ENCODE measurements at places on chromosomes 5 and 9. TPM values are rescaled to one million over a fixed set of nuclear protein-coding genes. Genes with fewer than 3 reads are reported as not detected.

- DNase-seq: no peak
These were observed 8.3 kb downstream of the ATOX1 start for GRCh38 chr5:151750121-151750520.

DNA sequence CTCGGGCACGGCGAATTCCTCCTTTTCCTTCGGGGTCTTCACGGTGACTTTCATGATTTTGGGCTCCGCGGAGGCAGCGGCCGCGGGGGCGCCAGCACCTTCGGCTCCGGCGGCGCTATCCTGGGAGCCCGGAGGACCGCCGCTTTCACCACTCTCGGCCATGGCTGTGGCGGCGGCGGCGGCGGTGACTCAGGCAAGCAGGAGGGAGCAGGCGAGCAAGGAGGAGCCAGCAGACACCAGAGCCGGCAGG lies 315 bp downstream of the UBQLN1 start:
- no peak for DNase-seq

DNA sequence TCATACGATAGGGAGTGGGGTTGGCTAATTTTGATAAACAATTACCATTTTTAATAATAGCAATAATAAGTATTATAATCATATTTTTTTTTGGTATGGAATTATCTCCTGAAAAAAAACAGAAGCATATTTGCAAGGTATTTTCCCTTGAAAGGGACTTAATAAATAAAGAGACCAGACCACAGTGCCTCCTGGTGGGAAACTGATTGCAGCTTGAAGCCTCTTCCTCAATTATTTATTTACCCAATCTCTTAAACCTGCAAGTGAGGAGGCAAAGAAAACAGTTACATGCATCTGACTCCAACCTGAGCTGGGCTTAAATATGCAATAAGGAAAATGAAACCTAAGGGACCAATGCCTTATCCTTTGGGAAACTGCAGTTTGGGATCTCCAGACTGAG lies 388.1 kb upstream of the ACO1 start:
- DNase-seq: no peak

GRCh38 chr9:96175001-96175400 lies 127.0 kb downstream of the HSD17B3 start:
- no peak for DNase-seq

GRCh38 chr5:68331192-68332079 lies 115.9 kb downstream of the PIK3R1 start:
- DNase-seq: no peak

- DNase-seq: no peak
These were observed 1.8 kb upstream of the LNPEP start for GRCh38 chr5:96933764-96934707.

- no peak for DNase-seq
These were observed 794.0 kb downstream of the EFNA5 start for GRCh38 chr5:106876665-106877194.

DNA sequence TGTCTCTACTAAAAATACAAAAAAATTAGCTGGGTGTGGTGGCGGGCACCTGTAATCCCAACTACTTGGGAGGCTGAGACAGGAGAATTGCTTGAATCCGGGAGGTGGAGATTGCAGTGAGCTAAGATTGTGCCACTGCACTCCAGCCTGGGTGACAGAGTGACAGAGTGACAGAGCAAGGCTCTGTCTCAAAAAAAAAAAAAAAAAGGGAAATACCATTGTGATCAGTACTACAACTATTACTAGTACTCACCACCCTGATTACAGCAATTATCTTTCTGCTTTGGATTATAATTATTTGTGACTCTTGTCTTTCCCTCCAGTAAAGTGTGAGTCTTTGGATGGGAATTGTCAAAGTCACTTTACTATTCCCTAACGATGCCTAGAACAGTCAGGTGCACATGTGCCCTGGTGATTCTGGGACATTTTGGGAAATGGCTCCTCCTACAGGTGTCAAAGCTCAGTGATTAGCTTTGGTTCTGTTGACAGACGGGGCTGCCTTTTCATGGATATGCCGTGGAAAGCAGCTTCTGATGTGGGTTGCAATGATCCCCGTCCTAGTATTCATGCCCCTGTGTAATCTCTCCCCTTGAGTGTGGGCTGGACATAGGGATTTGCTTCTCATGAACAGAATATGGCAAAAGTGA lies 31.8 kb upstream of the FRRS1L start:
- DNase-seq: no peak

GRCh38 chr9:91074866-91075265 lies 273.2 kb downstream of the SYK start:
- DNase-seq: no peak

GRCh38 chr9:893843-894420 lies 52.4 kb downstream of the DMRT1 start:
- DNase-seq: peak; percentile 7

DNA sequence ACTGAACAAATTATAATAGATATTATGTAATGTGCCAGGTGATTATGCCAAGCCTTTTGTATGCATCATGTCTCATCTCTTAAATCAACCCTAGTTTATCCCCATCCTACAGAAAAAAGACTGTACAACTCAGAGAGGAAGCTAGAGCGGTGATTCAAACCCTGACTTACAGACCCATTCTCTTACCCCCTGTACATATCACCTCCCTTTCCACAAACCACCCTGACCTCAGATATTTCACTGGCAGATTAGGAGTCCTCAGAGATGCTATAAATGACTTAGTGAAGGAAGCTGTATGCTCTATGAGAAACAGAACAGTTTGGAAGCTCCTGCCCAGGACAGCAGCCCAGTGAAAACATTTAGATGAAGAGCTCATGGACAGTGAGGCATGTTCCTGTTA lies 79.1 kb upstream of the RARS1 start:
- no peak for DNase-seq

- no peak for DNase-seq
These were observed 36.5 kb upstream of the RASA1 start for GRCh38 chr5:87231037-87231808.

DNA sequence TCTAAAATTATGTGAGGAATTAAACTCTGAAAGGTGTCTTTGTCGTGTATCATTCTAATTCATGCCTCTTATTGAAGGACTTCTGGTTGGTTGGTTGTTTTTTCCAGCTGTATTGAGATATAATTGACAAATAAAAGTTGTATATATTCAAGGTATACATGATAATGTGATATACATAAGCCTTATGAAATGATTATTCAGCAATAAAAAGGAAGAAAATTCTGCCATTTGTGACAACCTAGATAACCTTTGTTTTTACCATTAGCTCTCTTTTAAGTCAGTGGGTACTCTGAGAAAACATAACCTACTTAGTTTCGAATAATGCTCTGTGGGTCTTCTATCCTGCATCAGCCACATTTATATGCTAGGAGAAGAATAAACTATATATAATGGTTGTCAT lies 89.6 kb downstream of the RAB3C start:
- DNase-seq: no peak

GRCh38 chr9:86485359-86485758 lies 131.1 kb upstream of the TUT7 start:
- peak; percentile 18 for DNase-seq

GRCh38 chr9:81445331-81445921 lies 243.9 kb downstream of the TLE1 start:
- no peak for DNase-seq

DNA sequence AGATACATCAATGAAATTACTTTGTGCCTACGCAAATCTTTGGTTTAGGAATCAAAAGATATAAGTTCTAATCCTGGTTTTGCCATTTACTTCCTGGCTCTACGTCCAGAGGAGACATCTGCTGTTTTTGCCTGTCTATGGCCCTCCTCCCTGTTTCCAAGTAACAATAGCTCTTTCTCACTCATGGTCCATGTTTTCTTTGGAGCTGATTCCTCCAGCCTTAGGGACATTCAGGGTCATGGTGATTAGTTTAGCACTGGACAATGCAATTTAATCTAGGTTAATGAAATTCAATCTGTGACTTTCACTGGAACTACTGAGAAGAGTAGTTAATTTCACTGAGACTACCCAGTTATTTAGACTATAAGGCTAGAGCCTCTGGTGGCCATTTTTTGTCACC lies 170.6 kb downstream of the SEMA6A start:
- DNase-seq: no peak

DNA sequence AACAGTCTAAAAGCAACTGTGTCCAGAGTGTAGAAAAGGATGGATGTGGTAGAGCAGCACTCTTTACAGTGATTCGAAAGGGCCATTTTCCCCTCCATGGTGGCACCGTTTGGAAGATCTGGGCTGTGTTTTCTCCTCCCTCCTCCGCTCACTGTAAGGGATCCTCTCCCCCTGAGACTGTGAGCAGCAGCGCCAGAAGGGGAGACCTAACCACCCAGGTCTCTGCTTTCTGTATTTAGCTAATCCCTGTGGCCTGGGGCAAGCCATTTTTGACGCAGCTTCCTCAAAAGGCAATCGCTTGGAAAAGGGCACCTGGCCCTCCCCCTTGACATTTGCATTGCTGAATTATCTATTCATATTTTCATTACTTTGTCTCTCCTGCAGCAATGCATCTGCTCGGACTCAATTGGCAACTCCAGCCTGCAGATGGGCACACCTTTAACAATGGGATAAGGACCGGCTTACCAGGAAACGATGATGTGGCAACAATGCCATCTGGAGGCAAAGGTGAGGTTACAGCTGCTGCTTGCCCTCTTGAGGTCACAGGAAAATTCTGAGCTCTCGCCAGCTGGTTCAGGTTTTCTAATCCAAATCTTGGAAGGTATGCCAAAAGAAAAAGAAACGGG lies 244.3 kb upstream of the WWC1 start:
- DNase-seq: no peak

DNA sequence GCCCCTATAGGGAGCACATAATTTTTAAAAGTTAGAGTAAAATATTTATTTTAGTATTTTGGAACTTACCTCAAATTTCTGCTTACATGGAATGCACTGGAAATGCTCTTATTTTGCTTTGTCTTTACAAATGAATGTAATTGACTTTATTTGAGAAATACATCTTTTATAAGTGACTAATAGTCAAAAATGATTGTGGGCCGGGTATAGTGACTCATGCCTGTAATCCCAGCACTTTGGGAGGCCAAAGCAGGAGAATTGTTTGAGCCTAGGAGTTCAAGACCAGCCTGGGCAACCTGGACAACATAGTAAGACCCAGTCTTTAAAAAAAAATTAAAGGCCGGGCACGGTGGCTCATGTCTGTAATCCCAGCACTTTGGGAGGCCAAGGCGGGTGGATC lies 5.8 kb downstream of the HMGCR start:
- no peak for DNase-seq

GRCh38 chr5:161539016-161539415 lies 7.5 kb downstream of the GABRB2 start:
- no peak for DNase-seq

- no peak for DNase-seq
These were observed 236.1 kb downstream of the DNAH5 start for GRCh38 chr5:13708432-13708831.

DNA sequence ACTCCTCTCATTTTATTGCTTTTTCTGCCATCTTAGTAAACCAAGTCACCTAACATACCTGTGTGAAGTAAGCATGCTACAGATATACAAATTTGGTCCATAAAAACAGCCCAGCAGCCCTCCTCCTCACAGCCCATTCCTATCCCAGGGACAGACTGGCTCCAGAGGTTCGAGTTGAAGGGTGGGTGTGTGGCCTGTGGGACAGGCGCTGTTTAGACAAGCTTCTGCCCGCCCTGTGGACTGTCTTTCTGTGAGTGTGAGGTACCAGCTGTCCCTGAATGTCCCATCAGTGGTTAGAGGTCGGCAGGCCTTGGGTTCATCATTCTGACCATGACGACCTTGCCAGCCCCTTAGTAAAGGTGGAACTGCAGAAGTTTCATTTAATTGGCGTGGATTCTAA lies 82.0 kb downstream of the WNK2 start:
- DNase-seq: no peak

DNA sequence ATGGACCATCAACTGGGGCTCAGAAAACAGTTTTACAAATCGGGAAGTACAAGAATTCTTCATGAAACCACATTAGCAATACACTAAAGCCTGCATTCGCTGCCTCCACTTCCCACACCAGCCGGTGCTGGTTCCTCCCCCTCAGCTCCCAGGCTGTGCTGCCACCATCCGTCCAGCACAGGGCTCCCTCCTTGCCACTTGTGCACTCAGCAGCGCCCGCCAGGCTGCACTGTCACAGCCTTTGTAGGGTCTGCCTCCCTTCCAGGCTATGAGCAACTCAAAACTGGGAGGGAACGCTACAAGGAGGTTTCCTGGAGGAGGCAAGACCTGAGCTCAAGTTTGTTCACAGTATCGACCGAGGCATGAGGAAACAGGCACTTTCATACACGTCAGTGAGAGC lies 7.7 kb downstream of the MAPK9 start:
- DNase-seq: no peak

DNA sequence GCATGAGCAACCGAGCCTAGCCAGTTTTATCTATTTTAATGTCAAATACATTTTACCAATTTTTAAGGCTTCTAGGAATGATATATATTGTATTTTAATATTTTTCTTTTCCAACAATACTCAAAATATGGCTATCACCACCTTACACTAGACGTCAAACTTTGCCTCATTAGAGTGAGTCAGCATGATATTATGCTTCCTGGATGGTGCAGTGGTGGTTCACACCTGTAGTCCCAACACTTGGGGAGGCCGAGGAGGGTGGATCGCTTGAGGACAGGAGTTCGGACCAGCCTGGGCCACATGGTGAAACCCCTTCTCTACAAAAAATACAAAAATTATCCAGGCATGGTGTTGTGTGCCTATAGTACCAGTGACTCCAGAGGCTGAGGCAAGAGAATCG lies 7.3 kb upstream of the CDC14B start:
- no peak for DNase-seq

GRCh38 chr9:21709464-21710058 lies 92.9 kb upstream of the MTAP start:
- DNase-seq: peak; percentile 43

DNA sequence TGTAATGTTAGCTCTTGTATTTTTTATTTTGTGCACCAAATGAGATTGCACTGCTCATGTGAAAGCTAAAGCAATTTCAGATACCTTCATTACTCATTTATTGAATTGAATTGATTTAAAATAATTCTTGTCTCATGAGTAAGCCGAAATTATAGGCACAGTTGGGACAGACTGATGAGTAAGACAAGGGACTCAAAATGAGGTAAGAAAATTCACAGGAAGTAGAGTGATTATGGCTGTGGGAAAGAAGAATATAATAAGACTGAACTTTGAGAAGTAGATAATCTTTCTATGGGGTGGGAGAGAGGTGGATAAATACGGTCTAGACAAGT lies 51.1 kb downstream of the NUDT12 start:
- DNase-seq: no peak

DNA sequence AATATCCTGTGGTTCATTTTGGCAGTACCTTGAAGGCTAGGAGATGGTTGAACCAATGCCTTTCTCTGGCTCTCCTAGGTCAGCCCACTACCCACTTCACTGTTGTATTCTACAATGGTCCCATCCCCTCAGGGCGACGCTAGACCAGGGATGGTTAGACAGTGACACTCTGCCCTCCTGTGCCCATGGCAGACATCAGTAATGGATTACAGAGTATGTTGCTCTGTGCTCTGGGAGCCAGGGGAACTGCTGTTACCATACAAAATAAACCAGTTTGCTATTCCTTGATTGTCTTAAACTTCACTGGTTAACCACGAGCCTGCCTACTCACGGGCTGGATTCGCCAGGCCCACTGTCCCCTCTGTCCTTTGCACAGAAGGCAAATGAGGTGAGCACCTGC lies 33.7 kb downstream of the NCS1 start:
- DNase-seq: no peak

SAPCD2 gene
- polyA plus RNA-seq: 0.19 TPM

SLC25A2 gene
- not detected for polyA plus RNA-seq

ADCY2 gene
- not detected for polyA plus RNA-seq

CDKN2B-AS1 gene
- polyA plus RNA-seq: not detected

CNTNAP3B gene
- not detected for polyA plus RNA-seq

LECT2 gene
- not detected for polyA plus RNA-seq

FOXD4 gene
- polyA plus RNA-seq: not detected

QRFP gene
- polyA plus RNA-seq: not detected

ANKDD1B gene
- polyA plus RNA-seq: 2.1 TPM

TLE1 gene
- polyA plus RNA-seq: not detected

KIF24 gene
- 0.21 TPM for polyA plus RNA-seq

UAP1L1 gene
- 3.6 TPM for polyA plus RNA-seq

All from CD4-positive, CD25-positive, alpha-beta regulatory T cell (primary cell).